ENCODE measurements at places on chromosomes 3 and 15. TPM values are rescaled to one million over a fixed set of nuclear protein-coding genes. Genes with fewer than 3 reads are reported as not detected.

The RASGRF1 gene
- 42.0 TPM for polyA plus RNA-seq

The CKMT1B gene
- 91.5 TPM for polyA plus RNA-seq

The GOLGA8O gene
- polyA plus RNA-seq, result 0.15 TPM

The MESP2 gene
- 0.25 TPM for polyA plus RNA-seq

The CD80 gene
- polyA plus RNA-seq, result not detected

The RYR3 gene
- 33.6 TPM for polyA plus RNA-seq

The P2RY14 gene
- polyA plus RNA-seq, result 3.5 TPM

The CEP19 gene
- polyA plus RNA-seq, result 11.2 TPM

The CSPG4 gene
- polyA plus RNA-seq, result 23.5 TPM

The ALS2CL gene
- 5.8 TPM for polyA plus RNA-seq
